ENCODE measurements at places on chromosomes 2 and 18.
A peak's percentile ranks its signal among the peaks of the same experiment; 100 is the strongest.

DNA sequence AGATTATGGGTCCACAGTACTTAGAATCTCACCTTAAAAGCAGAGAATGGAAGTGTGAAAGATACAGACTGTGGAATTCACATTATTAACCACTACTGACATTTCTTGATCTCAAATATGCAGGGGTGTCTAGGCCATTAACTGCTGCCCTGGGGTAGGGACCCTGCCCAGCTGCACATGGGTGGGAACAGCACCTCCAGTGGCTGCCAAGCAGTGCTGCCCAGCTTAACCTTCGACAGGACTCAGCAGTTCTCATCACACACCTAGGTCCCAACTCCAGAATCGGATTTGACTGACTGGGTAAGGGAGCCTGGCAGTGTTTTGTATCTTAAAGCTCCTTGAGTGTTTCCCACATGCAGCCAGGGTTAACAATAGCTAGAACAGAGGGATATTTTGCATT is 14.9 kb downstream of the ERFE start:
- DNase-seq, result no peak

GRCh38 chr2:240921311-240921994 is 15.3 kb downstream of the CROCC2 start:
- DNase-seq, result peak; percentile 67

- DNase-seq, result no peak
These were observed 185.6 kb upstream of the COPS8 start for GRCh38 chr2:236899950-236900640.

- DNase-seq, result no peak
These were observed 49.4 kb downstream of the SFXN5 start for GRCh38 chr2:73022024-73022568.

GRCh38 chr2:62382122-62382521 is 123.9 kb downstream of the TMEM17 start:
- no peak for DNase-seq

GRCh38 chr18:59029663-59030429 is 109.8 kb upstream of the SEC11C start:
- DNase-seq, result no peak

DNA sequence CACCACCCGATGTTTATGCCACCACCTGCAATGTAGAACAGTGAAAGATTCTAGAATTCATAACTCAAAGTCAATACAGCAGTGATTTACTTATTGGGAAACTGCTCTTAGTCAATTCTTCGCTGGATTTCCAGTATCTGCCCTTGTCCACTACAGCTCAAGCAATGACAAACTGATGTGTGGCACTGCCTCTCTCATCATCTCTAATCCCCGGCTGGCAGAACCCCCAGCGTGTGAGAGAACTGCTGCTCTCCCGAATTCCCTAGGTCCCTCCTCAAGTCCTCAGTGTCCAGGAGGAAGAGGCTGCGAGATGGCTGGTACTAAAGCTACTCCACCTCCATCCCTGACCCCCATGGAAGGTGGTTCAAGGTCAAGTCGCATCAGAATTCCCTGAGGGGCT is 1.6 kb downstream of the TXNL4A start:
- no peak for DNase-seq

DNA sequence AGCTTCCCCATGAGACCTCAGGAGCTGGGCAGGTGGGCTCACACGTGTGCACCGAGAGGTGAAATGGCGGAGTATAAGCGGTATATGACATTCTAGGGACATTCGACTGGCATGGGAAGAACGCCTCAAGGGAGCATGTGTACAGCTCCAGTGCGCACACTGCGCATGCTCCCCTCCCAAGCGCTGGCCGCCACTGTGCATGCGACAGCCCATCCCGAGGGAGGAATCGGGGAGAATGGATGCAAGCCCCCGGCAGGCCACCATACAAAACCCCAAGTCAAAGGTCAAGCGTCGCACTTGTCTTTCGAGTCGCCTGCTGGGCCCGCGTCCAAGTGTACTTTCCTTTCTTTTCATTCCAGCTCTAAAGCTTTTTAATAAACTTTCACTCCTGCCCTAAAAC is 103.4 kb upstream of the ODC1 start:
- DNase-seq, result no peak

DNA sequence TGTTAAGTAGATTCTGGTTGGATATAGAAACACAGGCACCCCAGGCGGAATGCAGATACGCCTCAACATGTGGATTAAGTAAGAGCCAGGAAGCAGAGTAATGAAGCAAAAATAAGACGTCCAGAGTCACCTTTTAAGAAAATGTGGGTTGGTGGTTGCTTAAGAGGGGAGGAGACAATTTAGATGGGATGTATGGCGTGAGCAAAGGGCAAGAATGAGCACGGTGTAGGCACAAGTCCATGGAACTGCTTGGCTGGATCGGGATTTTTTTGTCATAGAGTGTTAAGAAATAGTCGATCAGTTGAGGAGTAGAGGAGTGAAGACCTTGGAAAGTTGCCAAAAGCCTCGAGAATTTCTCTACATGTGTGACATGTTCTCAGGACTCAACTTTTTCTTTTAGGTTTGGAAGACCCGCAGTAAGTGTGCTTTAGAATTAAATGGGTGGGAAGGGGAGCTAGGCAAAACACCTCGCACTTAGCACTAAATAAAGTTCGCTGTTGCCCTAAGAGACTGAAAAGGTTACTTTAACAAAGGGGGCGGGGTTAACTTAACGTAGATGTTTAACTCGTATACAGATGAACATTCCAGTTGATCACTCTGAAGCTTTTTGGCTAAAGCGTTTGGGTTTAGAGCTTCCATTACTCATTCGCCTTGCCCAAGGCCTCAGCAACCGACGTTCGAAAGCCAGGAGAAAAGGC is 716 bp upstream of the SLC39A10 start:
- DNase-seq, result no peak

- no peak for DNase-seq
These were observed 37.8 kb downstream of the MYO7B start for GRCh38 chr2:127573298-127573697.

GRCh38 chr2:109260116-109260855 is 131.3 kb downstream of the SH3RF3 start:
- peak; percentile 19 for DNase-seq

- no peak for DNase-seq
These were observed 120.6 kb downstream of the PIGN start for GRCh38 chr18:62066102-62066818.

DNA sequence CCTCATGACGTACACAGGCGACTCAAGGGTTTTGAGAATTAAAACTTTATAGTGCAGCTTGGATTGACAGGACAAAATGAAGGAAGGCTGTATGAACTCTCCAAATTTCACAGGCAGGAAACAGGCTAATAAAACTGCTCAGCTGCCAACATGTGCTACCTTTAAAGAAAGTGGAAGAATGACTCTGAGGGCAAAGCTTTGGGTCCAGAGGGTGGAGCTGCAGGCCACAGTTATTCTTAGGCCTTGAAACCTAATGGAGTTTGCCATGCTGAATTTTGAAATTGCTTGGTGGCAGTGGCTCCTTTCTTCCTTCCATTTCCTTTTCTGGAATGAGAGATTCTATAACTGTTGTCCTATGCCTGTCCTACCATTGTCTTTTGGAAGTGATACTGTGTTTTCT is 34.8 kb downstream of the HAT1 start:
- DNase-seq, result no peak

GRCh38 chr18:74251297-74252038 is 40.3 kb downstream of the CYB5A start:
- no peak for DNase-seq

DNA sequence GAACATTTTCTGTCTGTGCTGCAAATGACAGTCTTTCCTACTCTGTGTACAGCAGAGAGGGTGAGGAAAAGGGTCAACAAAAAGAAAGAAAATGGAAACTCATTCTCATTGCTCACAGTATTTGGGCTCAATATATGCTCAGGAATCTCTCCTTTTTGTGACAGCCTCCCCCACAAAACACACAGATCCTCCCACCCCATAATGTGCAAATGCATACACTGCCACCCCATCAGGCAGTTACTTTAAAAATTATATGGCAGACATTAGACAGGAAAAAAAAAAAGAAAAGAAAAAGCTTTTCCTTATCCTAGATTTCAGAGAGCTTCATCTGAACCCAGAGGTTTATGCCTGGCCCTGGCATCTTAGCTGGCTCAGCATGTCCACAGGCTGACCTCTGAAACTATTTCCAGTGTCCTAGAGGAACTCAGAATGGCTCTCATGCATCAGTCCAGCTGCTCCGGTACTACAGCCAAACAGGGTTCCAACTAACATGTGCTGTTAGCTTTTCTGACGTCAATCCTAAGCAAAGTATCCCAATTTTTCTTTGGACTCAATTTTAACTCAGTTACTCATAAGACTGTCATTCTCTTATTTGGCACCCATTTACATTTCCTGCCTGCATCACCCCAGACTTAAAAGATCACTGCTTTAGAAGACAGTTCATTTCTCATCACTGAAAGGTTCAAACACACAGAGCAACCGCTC is 105.9 kb downstream of the RBMS1 start:
- no peak for DNase-seq

- no peak for DNase-seq
These were observed 116.4 kb upstream of the NYAP2 start for GRCh38 chr2:225282858-225283710.

GRCh38 chr2:241120440-241120839 is 18.4 kb upstream of the MTERF4 start:
- no peak for DNase-seq

- no peak for DNase-seq
These were observed 69.1 kb downstream of the MCFD2 start for GRCh38 chr2:46846536-46846935.

DNA sequence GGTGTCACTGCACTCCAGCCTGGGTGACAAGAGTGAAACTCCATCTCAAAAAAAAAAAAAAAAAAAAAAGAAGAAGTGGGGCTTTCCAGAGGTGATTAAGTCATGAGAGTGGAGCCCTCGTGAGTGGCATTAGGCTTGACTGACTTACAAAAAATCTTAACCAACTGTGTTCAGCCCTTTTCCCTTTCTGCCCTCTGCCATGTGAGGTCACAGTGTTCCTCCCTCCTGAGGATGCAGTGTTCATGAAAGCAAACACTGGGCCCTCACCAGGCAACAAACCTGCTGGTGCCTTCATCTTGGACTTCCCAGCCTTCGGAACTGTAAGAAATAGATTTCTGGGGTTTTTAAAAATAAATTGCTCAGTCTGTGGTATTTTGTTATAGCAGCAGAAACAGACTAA is 37.0 kb upstream of the METTL21A start:
- DNase-seq, result no peak

- DNase-seq, result no peak
These were observed 206.2 kb downstream of the EXOC6B start for GRCh38 chr2:72619626-72620025.

GRCh38 chr2:207812726-207813080 is 43.0 kb upstream of the FZD5 start:
- no peak for DNase-seq

GRCh38 chr2:135256531-135257260 is 204.6 kb downstream of the RAB3GAP1 start:
- no peak for DNase-seq

GRCh38 chr2:132562245-132562644 is 107.8 kb downstream of the LYPD1 start:
- DNase-seq, result no peak

DNA sequence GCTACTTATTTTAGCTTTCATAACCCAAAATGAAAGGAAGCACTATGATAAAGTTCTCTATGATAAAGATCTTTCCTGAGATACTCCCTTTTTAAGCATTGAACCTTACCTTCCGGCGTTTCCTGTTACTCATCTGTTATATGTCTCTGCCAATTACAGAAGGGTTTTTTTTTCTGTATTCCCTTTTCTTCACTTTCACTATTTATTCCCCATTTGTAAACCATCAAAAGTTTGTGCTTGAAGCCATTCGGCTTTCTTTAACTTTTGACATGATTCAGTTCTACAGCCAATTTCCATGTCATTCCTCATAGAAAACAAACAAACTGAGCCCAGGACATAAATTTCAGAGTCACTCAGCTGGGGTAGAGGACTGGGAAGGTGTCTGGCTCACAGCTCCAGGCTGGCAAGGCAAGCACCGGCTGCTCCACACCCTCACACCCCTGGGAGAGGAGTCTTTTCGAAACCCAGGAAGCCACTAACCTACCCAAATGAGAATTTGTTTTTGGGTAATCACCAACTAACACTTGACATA is 429.4 kb upstream of the TRIB2 start:
- DNase-seq, result no peak

GRCh38 chr18:9065864-9066263 is 36.6 kb upstream of the NDUFV2 start:
- DNase-seq, result no peak

DNA sequence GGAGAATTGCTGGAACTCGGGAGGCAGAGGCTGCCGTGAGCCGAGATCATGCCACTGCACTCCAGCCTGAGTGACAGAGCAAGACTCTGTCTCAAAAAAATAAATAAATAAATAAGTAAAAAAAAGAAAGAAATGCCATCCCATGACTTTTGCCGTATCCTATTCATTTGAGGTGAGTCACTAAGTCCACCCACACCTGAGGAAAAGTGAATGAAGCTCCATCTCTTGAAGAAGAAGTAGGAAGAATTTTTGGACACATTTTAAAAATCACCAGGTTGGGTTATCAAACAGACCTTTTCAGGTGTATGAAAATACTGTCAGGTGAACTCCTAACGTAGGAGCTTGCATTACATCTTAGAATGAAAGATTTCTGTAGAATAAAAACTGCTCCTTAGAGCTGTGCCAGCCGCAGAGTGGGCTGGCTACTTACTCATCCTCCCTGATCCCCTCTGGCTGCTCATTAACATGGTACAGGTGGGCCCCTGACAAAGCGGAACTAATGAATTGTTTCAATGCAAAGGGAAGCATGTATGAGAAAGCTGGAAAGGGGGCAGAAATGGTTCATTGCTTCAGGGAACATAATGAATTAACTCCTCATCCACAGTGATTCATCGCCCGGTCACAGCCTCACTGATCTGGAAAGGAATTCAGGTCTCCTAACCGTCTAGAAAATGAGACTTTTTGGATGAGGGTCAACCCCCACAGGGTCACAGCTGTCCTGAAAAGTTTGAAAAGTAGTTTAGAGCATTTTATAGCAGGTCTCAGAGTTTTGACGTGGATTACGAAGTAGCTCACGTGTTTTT is 191.4 kb downstream of the SPP2 start:
- DNase-seq, result peak; percentile 86

DNA sequence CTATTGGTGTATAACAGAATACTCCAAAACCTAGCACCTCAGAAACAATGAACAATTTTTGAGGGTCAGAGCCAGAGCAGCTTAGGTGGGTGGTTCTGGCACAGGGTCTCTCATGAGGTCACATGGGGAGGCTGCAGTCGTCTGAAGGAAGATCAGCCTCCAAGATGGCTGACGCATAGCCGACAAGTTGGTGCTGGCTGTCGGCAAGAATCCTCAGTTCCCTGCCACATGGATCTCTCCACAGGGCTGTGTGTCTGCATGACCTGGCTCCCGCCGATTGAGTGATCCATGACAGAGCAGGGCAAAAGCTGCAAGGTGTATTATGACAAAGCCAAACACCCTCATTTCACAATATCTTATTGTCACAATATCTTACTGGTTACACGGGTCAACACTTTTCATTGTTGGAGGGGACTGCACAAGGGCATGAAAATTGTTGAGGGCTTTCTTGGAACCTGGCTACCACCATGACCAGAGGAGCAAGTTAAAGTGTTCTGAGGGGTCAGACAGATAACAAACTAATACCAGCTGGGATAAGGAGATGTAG is 4.2 kb downstream of the MYL12B start:
- DNase-seq, result no peak

GRCh38 chr18:50044402-50044801 is 150.5 kb downstream of the MYO5B start:
- no peak for DNase-seq
